ENCODE measurements at places on chromosomes 1 and 21.

DNA sequence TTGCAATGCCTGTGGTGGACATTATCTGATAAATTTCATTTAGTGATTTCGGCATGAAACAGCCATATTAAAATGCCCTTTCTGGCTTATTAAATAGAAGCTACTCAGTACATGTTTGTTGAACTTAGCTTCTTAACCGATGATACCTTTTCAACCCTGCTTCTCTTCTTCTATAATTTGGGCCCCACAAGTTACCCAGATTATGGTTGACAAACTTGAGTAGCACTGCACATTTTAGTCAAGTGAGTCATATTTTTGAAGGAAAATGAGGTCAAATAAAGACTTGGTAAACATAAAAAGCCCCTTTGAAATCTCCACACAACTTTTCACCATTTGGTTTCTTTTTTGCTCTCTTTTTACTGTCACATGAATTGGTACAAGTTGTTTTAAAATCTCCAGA, 33.8 kb downstream of the GIPC2 start:
- no peak for DNase-seq

DNA sequence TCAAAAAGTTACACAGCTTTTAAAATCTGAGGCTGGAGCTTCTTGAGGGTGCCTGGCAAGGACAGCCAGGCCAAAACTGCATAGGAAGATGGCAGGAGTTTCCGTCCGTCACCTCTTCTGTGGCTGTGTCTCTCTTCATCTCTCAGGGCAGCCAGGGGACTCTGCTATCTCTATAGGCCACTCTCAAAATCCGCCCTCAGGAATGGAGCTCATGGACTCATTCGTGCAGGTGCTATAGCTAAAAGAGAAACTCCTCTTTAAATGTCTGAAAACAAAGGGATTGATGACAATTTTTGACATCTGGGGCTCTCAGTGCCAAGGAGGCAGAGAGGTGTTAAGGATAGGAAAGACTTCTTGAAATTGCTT, 27.2 kb downstream of the OVAAL start:
- DNase-seq, result no peak

DNA sequence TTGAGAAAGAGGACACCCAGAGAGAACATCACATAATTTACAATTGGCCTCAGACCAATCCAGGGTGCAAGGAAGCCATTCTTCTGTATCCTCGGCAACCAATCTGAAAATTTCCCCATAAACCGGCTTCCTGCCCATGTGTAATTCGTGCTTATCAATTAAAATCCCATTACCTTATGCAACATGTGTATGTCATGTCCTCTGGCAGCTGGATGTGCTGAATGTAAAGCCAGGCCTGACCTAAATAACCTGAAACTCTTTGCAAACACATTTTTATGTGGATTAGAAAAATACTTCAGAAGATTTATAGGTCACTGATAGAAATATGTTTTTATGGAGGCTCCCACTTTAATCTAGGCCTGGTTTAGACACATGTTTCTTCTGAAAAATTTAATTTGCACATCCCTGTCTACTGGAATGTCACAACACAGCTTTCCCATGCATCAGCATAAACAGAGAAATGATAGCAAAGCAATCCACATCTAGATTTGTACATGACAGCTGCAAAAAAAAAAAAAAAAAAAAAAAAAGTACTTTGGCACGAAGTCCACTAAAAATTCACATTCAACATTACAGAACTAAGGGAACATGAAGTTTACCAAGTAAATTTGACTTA, 69.4 kb upstream of the SAMSN1 start:
- no peak for DNase-seq

DNA sequence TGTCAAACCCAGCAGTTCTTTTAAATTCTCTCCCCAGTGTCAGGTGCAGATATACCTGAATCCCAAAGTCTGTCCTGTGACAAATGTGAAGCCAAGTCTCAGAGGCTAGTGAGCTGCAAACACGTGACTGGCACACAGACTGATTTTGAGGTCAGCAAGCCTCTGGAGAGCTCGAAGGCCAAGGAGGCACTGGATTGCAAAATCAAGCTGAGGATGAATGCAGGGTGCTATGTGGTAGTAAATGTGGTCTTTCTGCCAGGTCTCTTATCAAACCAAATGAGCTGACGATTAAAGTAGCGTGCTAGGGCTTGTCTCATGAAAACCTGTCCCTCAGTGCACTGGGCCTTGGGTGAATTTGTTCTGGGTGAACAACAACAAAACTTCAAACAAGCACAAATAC, 20.6 kb downstream of the GPR3 start:
- DNase-seq, result no peak

- no peak for DNase-seq
Measured at GRCh38 chr21:33937931-33938339, 22.3 kb upstream of the ATP5PO start.

GRCh38 chr1:119884711-119885110, 11.6 kb downstream of the ADAM30 start:
- DNase-seq, result no peak

DNA sequence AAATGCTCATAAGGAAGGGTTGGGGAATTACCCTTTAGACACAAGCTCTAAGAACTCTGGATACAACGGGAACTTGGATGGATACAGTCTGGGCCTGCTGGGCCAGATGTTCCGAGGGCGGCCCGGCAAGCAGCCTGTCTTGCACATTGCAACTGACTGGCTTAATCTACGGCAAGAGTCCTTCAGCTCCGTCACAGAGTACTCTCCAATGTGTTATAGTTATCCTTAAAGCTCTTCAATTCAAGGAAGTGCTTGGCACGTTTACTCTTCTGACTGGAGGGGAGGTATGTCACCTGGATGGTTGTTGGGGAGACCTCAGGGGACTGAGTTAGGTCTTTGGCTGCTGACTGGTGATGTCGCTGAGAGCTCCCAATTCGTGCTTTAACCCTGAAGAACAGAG, 1.1 kb upstream of the CFAP141 start:
- no peak for DNase-seq

GRCh38 chr1:203214871-203215270, 14.6 kb downstream of the CHIT1 start:
- DNase-seq, result no peak

- DNase-seq, result no peak
Measured at GRCh38 chr21:43331962-43332828, 94.7 kb downstream of the SIK1 start.

- DNase-seq, result no peak
Measured at GRCh38 chr1:182301467-182302198, 90.0 kb downstream of the GLUL start.

GRCh38 chr21:33315946-33316710, 8.6 kb upstream of the IFNAR1 start:
- DNase-seq, result no peak

DNA sequence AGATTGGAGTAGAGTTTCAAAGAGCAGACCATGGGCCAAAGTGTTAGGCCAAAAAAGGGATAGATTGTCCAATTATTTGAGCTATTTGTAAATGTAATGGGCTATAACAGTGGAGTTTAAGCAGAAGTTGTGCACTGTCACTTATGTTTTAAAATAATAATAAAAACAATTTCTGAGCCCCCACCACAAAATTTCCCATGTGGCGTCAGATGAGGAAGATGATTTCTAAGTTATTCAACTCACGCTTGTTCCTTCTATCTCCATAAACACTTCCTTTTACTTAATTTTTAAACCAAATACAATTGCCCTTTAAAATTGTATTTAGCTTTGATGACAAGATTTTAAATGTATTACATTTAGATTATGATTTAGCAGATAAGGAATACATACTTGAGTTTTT, 330.0 kb downstream of the PTPRC start:
- DNase-seq, result no peak

DNA sequence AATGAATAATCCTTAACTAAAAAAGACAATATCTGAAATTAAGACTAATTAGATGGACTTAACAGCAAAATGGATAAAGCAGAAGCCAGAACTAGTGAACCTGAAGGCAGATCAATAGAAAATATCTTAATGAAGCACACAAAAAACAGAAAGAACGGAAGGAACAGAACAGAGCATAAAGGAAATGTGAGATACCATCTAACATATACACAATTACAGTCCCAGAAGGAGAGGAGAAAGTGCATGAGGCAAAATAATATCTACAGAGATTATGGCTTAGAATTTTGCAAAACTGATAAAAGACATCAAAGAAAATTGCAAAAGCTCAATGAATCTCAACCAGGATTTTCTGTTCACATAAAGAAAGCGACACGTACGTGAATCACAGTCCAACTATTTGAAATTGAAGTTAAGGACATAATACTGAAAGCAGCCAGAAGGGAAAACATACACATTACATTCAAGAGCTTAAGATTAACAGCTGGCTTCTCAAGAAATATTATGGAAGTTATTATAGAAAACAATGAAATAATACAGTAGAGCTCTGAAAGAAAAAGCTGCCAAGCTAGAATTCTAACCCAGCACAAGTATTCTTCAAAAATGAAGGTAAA, 182.0 kb downstream of the CDC42BPA start:
- DNase-seq, result no peak

DNA sequence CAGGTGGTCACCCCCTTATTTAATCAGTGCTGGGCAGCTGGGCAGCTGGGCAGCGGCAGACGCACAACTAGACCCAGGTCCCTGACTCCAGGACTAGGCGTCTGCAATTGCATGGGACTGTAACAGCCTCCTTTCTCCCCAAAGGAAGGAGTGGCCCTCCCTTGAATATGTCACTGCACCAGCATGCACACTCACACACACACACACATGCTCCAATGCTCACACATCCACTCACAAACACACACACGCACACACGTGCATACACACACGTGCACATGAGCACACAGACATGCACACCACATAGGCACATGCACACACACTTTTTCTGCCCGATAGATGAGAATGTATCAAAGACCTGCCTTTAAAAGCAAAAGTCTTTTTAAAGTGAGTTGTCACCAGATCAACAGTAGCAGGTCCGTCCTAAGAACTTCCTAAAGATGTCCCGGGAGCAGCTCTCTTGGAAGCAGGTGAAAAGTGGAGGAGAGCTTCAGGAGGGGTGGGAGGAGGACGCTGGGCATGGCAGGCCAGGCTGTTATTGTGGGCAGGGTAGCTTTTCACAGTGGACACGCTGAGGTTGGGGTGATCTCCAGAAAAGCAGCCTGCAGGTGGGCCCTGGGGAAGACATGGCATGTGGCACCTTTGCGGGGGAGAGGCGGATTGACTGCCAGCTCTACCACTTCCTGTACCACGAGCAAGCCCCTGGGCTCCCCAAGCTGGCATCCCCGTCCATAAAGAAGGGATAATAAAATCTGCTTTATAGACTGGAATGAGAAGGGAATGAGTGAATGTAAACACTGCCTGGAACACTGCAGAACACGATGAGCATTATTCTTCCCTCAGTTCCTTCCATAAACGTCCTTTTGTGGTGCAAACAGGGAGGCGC, 1.7 kb downstream of the PDE9A start:
- no peak for DNase-seq

- DNase-seq, result no peak
Measured at GRCh38 chr1:201552941-201553351, 14.0 kb downstream of the NAV1 start.

DNA sequence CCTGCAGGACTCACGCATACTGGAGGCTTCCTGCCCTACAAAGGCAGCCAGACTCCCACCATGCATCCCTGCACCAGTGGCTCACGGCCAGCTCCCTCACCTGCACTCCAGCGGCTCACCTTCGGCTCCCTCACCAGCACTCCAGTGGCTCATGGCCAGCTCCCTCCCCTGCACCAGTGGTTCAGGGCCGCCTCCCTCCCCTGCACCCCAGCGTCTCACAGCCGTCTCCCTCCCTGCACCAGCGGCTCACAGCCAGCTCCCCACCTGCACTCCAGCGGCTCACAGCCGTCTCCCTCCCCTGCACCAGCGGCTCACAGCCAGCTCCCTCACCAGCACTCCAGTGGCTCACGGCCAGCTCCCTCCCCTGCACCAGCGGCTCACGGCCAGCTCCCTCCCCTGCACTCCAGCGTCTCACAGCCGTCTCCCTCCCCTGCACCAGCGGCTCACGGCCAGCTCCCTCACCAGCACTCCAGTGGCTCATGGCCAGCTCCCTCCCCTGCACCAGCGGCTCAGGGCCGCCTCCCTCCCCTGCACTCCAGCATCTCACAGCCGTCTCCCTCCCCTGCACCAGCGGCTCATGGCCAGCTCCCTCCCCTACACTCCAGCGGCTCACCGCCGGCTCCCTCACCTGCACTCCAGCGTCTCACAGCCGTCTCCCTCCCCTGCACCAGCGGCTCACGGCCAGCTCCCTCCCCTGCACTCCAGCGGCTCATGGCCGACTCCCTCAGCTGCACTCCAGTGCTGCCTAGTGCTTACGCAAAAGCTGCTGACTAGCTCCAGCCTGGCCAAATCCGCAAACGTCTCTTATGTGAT, 324.5 kb downstream of the NPHP4 start:
- no peak for DNase-seq

GRCh38 chr1:54699936-54700525, 15.6 kb upstream of the TTC4 start:
- no peak for DNase-seq

DNA sequence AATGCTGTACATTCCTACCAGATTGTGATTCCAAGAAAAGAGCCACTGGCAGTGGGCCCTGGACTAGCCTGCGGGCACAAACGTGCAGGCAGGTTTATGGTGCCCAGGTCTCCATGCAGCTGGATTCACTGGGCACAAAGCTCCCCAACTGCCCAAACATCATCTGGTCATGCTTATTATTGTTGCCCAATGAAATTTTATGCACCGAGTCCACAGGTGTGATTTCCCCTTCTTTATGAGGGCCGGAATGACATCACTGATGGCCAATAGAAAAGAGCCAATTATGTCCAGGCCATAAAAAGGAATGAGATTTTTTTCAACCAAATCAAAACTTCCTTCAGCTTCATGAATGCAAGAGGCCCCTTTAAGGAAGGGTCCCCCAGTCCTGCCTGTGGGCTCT, 66.2 kb downstream of the ERI3 start:
- DNase-seq, result no peak

DNA sequence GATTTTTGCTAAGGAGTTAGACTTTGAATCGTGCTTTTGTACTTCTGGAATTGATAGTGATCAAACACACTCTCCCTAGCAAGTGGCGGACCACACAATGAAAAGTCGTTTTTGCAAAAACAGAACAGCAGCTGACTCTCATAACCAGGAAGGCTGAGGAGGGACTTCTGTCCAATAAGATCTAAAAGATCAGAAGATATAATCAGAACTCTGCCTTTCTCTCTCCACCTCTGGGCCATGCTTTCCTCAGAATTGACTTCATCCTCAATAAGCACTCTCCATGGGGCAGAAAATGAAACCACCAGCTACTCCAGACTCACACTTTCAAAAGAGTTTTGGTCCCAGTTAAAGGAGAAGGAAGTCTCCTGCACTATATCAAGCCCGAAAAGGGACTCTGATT, 55.3 kb upstream of the SAMD13 start:
- DNase-seq, result no peak

- DNase-seq, result no peak
Measured at GRCh38 chr1:174747613-174748012, 252.1 kb upstream of the CACYBP start.

GRCh38 chr1:100458661-100459357, 79.1 kb upstream of the GPR88 start:
- no peak for DNase-seq

GRCh38 chr1:32485554-32486255, 20.8 kb downstream of the ZBTB8B start:
- no peak for DNase-seq

GRCh38 chr1:180560868-180561600, 2.3 kb downstream of the OVAAL start:
- no peak for DNase-seq

GRCh38 chr1:248886237-248886895, 19.7 kb upstream of the PGBD2 start:
- no peak for DNase-seq

Measured in stimulated activated CD8-positive, alpha-beta memory T cell treated with anti-CD3 and anti-CD28 coated beads, Interleukin-7, amount 100 ng/mL, for 1 hour (primary cell).